Fibroblast of gingiva (primary cell): ENCODE measurements at places on chromosomes 1 and 21.

DNA sequence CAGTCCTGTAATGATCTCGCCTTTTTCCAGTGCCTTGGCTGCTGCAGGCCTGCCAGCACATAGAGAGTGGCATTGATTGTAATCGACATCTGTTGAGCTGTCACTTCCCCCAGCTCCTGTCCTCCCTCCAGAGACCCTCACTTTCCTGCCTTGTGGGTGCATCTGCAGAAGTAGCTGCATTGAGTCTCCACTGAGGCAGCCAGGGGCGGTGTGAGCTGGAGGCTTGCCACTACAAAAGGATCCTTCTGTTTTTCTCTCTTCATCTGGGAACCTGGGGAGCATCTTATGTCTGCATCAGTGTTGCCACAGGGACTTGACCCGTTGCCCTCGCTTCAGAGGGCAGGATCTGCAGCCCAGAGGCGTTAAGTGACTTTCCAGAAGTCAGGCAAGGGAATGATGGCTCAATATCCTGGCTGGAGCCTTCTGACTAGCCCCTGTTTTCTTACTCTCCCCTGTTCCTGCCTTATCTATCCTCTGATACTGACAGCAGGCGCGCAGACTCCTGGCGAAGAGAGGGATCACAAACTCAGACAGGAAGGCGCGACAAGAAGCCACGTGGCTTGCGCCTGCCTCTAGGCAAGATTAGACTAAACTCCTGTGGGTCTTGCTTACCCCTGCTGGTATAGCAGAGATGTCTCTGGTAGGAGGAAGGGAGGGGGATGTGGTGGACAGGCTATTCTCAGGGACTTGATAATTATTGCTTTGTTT lies 13.3 kb upstream of the FMOD start:
- no peak for DNase-seq

- no peak for DNase-seq
These were observed 64.5 kb upstream of the PRRC2C start for GRCh38 chr1:171420810-171421209.

DNA sequence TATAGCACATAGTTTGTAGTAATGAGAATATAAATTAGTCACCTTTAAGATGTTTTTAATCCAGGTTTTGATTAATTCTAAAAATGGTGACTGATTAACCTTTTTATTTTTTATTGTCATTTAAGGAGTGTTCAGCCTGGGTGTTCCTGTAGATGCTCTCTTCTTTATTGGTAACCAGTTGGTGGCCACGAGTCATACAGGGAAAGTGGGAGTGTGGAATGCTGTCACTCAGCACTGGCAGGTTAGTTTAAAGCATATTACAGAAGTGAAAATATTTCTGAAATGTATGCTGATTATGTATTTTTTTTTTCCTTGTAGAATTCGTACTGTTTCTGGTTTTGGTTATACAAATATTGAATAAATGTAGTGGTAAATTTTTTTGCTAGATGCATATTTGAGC lies 28.1 kb downstream of the KCTD3 start:
- DNase-seq: no peak

GRCh38 chr1:198929961-198930599 lies 291.2 kb downstream of the PTPRC start:
- peak; percentile 67 for DNase-seq

DNA sequence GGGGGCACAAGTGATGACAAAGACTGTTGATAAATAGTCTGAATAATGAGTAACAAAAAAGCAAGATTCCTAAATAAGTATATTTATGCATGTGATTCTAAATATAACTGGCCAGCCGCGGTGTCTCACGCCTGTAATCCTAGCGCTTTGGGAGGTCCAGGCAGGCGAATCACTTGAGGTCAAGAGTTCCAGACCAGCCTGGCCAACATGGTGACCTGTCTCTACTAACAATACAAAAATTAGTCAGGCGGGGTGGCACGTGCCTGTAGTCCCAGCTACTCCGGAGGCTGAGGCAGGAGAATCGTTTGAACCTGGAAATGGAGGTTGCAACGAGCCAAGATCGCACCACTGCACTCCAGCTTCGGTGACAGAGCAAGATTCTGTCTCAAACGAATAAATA lies 161.5 kb downstream of the TOMM20 start:
- DNase-seq: no peak

- DNase-seq: no peak
These were observed 21.5 kb upstream of the STMN1 start for GRCh38 chr1:25927521-25928265.

- DNase-seq: no peak
These were observed 182.9 kb downstream of the PRDM16 start for GRCh38 chr1:3251807-3252428.

- no peak for DNase-seq
These were observed 45.7 kb downstream of the RAP1GAP start for GRCh38 chr1:21623410-21623961.

- DNase-seq: no peak
These were observed 120.1 kb downstream of the AKT3 start for GRCh38 chr1:243729956-243730355.

- no peak for DNase-seq
These were observed 31.4 kb downstream of the QSOX1 start for GRCh38 chr1:180185971-180186645.

- peak; percentile 81 for DNase-seq
These were observed 1.0 kb downstream of the PRDX6 start for GRCh38 chr1:173478094-173478674.

- DNase-seq: no peak
These were observed 74.9 kb downstream of the RRAGC start for GRCh38 chr1:38784452-38785284.

GRCh38 chr21:42579456-42580075 lies 65.9 kb downstream of the SLC37A1 start:
- no peak for DNase-seq

DNA sequence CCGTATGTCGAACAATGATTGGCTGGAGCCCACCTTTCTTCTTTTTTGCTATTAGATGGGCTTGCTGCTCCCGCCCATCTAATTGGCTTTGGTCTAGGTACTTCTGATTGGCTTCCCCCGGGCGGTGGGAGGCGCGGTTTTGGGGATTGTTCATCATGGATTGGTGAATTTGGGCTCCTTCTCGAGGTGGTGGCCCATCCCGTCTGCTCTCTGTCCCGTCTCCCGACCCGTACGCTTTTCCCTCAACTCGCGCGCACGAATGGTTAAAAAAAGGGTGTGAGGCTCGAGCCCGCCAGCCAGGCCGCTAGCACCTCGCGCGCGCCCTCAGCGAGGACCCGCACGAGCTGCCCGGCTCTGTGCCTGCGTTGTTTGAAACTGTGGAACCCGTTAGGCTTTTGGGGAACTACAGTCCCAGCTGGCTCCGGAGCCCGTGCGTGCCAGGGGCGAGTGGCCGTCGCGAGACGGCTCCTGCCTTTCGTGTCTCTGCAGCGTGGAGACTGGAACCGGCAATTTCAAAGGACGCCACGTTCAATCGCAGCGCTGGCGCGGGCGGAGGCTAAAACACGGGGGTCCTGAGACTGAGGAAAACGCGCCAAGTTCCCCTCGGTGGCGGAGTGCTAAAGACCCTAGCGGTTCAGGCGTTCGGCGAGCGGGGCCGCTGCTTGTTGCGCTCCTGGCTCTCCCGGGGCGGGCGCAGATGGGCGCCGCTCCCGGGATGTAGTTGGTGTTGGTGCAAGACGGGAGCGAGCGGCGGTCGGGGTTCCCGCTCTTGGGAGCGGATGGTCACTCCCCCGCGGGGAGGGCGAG lies at the start of gene USP1:
Gene USP1, plus strand, starts transcription at position 584 of the 807 bp plus-strand sequence. CDS start 2,819 bp downstream, outside the sequence.
- DNase-seq: peak; percentile 100

DNA sequence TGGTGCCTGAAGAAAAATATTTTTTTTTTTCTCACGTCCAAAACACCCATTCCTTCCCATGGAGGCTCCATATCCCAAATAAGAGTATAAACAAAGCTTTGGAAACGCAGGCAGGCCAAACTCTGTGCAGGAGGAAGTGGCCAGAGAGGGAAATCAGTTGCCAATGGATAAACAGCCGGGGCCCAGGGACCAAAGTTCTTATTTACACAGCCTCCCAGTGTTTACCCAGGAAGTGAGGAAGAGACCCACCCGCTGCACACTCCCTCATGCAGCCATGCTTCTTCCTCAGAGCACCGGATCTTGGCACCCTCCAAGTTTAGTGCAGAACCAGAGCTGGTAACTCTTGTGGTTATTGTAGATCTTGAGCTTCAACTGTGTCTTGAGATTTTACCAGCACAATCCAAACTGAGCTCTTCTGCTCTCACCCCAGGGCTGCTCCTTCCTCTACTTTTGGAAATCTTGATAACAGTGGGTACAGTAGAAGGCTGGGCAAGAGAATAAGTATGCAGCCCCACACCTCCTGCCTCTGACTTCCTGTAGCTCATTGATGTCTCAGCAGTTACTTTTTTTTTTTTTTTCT lies 14.2 kb downstream of the MARCKSL1 start:
- DNase-seq: no peak

DNA sequence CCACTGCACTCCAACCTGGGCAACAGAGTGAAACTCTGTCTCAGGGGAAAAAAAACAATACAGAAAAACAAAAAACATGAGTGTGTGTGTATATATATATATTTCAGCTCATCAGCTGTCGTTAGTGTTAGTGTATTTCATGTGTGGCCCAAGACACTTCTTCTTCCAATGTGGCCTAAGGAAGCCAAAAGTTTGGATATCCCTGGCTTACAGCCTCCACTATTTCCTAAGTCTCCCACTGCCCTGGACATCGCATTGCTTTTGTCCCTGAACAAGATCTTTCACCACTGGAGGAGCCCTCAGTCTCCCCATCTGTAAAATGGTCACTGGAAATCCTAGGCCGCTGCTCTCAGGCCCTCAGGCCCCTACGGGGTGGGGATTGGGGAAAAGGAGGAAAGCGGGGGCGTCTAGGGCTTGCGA lies 391 bp upstream of the LDLRAP1 start:
- no peak for DNase-seq

GRCh38 chr1:161930064-161930463 lies 93.6 kb downstream of the OLFML2B start:
- DNase-seq: peak; percentile 27

DNA sequence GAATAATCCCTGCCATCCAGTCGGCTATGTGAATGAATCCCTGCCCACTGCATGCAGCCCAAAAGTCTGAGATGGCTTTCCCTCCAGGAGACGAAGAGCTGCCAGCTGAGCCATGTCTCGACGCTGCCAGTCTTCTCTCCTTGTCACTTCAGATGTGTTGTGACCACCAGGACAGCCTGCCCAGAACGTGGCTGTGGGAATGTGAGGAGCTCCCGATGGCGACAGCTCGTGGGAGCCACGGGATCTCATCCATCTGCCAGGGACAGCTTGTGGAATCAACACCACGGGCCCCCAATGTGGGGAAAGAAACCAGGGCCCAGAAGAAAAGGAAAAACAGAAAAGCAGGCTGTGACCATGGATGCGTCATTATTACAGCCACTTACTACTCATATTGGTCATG lies 67.2 kb downstream of the NFASC start:
- no peak for DNase-seq

GRCh38 chr1:199279872-199280645 lies 641.2 kb downstream of the PTPRC start:
- no peak for DNase-seq

DNA sequence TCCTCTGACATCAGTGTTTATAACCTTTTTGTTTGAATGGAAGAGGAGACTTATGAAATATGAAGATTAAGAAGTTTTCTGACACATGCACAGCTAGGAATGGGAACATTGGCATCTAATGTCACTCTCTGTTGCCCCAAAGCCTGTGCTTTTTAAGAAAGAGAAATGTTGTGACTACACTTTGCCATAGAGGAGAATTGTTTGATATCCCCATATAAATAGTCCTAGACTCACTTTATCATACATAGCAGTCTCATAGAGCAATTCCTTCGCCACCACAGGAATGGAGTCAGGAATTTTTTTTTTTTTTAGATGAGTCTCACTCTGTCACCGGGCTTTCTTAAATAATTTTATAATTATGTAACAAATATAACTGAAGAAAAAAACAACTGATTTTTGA lies 1.5 kb downstream of the KRTAP21-3 start:
- DNase-seq: no peak

DNA sequence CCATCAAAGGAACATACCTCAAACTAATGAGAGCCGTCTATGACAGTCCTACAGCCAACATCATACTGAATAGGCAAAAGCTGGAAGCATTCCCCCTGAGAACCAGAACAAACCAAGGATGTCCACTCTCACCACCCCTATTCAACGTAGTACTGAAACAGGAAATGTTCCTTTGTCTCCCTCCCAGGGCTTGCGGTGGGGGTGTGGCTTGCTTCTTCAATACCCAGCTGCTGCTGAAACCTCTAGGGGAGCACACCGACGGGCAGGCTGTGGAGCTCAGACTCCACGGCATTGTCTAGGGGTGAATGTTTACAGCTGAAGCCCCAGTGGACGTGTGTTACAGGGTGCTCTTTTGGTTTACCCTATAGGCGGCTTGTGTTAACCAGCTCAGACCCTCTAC lies 30.5 kb upstream of the B3GALT2 start:
- DNase-seq: no peak

DNA sequence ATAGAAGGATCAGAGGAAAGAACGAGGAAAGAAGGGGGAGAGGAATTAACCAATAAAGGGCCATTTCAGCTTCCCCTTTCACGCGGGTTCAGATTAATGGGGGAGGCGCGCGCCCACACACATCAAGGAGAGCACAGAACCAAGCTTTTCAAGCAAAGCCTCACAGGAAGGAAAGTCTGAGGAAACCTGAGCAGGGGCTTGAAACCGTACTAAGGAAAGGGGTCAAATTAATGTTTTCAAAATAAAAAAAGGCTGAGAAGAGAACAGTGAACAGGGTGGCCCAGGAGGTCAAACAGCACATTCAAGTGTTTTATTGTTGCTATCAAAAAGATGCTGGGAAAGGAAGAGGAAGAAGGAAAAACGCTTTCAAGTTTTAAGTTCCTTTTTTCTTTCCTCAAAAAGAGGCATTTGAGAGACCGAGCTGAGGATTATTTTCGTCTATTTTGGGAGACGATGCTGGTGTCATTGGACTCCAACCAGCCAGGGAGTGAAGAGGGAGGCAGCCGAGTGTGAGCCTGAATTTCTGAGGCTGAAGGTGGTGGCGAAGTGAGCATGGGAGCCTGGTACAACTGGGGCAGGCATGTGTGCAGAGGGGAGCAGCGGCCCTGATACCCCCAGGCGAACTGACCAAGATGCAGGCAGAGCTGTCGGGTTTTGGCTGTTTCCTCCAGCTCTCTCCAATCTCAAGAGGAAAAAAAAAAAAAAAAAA lies 88.4 kb downstream of the PROX1 start:
- DNase-seq: no peak

DNA sequence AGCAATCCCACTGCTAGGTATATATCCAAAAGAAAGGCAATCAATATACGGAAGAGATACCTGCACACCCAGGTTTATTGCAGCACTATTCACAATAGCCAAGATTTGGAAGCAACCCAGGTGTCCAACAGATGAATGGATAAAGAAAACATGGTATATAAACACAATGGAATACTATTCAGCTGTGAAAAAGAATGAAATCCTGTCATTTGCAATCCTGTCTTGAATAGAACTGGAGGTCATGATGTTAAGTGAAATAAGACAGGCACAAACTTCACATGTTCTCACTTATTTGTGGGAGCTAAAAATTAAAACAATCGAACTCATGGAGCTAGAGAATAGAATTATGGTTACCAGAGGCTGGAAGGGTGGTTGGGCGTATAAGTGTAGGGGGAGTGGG lies 101.0 kb downstream of the OSBPL9 start:
- no peak for DNase-seq
